A549 treated with DMSO at 1 μM for 4 hours (cell line): ENCODE measurements at places on chromosomes 1 and 21. TPM values are rescaled to one million over a fixed set of nuclear protein-coding genes. Genes with fewer than 3 reads are reported as not detected.

PTPN22 gene
- not detected in 5 replicates for total RNA-seq

SPAG17 gene
- total RNA-seq, result not detected in 5 replicates

RGL1 gene
- 0.91 to 1.1 TPM (median 0.95 TPM) in 5 replicates for total RNA-seq

KCNA3 gene
- not detected in 5 replicates for total RNA-seq

ARHGEF19 gene
- 5.1 to 7.1 TPM (median 6.6 TPM) in 5 replicates for total RNA-seq

AZIN2 gene
- 0.75 to 1.3 TPM (median 0.97 TPM) in 5 replicates for total RNA-seq

SPATA45 gene
- total RNA-seq, result 0.39 TPM in 1 of 5 replicates, not detected in the others

ZNF648 gene
- total RNA-seq, result not detected in 5 replicates

SPRR1A gene
- not detected in 5 replicates for total RNA-seq

GSTM3 gene
- total RNA-seq, result 21.7 to 33.5 TPM (median 24.4 TPM) in 5 replicates

USH2A gene
- not detected in 5 replicates for total RNA-seq

TFAP2E gene
- total RNA-seq, result 0.35 to 0.77 TPM (median 0.47 TPM) in 5 replicates

TSSK3 gene
- total RNA-seq, result 0.09 to 0.37 TPM in 2 of 5 replicates, not detected in the others

MYOG gene
- not detected in 5 replicates for total RNA-seq

ARHGAP29 gene
- 16.9 to 23.8 TPM (median 20.2 TPM) in 5 replicates for total RNA-seq

PTGFR gene
- not detected in 5 replicates for total RNA-seq

NDUFS5 gene
- total RNA-seq, result 391 to 529 TPM (median 406 TPM) in 5 replicates

C1orf116 gene
- total RNA-seq, result 2.5 to 3.4 TPM (median 3.2 TPM) in 5 replicates

SAMD13 gene
- 0.24 to 0.69 TPM (median 0.31 TPM) in 5 replicates for total RNA-seq

DR1 gene
- 28.5 to 42.7 TPM (median 37.5 TPM) in 5 replicates for total RNA-seq

SH2D5 gene
- total RNA-seq, result 13.7 to 19.2 TPM (median 16.5 TPM) in 5 replicates

MFAP2 gene
- 0.32 to 1.1 TPM (median 0.44 TPM) in 5 replicates for total RNA-seq

SELL gene
- 0.10 to 0.34 TPM (median 0.26 TPM) in 5 replicates for total RNA-seq

RHBDL2 gene
- total RNA-seq, result 1.8 to 2.7 TPM (median 2.2 TPM) in 5 replicates

MMEL1 gene
- total RNA-seq, result 0.24 to 0.37 TPM in 2 of 5 replicates, not detected in the others

TMEM52 gene
- 0.64 to 1.1 TPM (median 0.81 TPM) in 5 replicates for total RNA-seq

DNAH14 gene
- 13.2 to 18.1 TPM (median 16.3 TPM) in 5 replicates for total RNA-seq

WNT3A gene
- 0.02 to 0.05 TPM in 2 of 5 replicates, not detected in the others for total RNA-seq

KRTAP11-1 gene
- not detected in 5 replicates for total RNA-seq

PDIK1L gene
- 1.6 to 2.3 TPM (median 2.1 TPM) in 5 replicates for total RNA-seq

LRRN2 gene
- 15.3 to 20.3 TPM (median 16.6 TPM) in 5 replicates for total RNA-seq

OXCT2 gene
- 0.39 to 0.66 TPM (median 0.45 TPM) in 5 replicates for total RNA-seq

MPZ gene
- total RNA-seq, result 0.20 to 0.36 TPM (median 0.26 TPM) in 4 of 5 replicates, not detected in the other

FAM151A gene
- not detected in 5 replicates for total RNA-seq

ADAM30 gene
- not detected in 5 replicates for total RNA-seq

PGBD5 gene
- total RNA-seq, result 0.66 to 1.5 TPM (median 0.97 TPM) in 5 replicates

TPM3 gene
- 447 to 541 TPM (median 495 TPM) in 5 replicates for total RNA-seq

LDLRAD1 gene
- not detected in 5 replicates for total RNA-seq

LGR6 gene
- total RNA-seq, result 0.40 to 0.75 TPM (median 0.61 TPM) in 5 replicates

NBPF6 gene
- total RNA-seq, result not detected in 5 replicates

ACKR1 gene
- total RNA-seq, result not detected in 5 replicates

FNDC5 gene
- 0.38 to 0.75 TPM (median 0.53 TPM) in 5 replicates for total RNA-seq

MFSD2A gene
- total RNA-seq, result 4.0 to 5.9 TPM (median 4.6 TPM) in 5 replicates

WLS gene
- total RNA-seq, result 16.7 to 20.6 TPM (median 19.7 TPM) in 5 replicates

AMPD1 gene
- not detected in 5 replicates for total RNA-seq

GCSAML gene
- total RNA-seq, result not detected in 5 replicates

PDZK1 gene
- 0.56 to 1.0 TPM (median 0.70 TPM) in 5 replicates for total RNA-seq

NUDT4B gene
- total RNA-seq, result 0.43 to 3.0 TPM (median 1.2 TPM) in 5 replicates

ELAVL4 gene
- total RNA-seq, result not detected in 5 replicates

FAM3B gene
- not detected in 5 replicates for total RNA-seq

UBXN10 gene
- 0.01 TPM in 1 of 5 replicates, not detected in the others for total RNA-seq

AGMAT gene
- total RNA-seq, result 5.7 to 8.6 TPM (median 7.8 TPM) in 5 replicates

LRRC38 gene
- not detected in 5 replicates for total RNA-seq

RAB3B gene
- total RNA-seq, result 6.9 to 11.3 TPM (median 9.1 TPM) in 5 replicates

FAM78B gene
- total RNA-seq, result 0.15 to 0.38 TPM (median 0.36 TPM) in 5 replicates

GJA9 gene
- 0.05 to 0.09 TPM (median 0.08 TPM) in 3 of 5 replicates, not detected in the others for total RNA-seq

NRDC gene
- 69.6 to 87.4 TPM (median 82.0 TPM) in 5 replicates for total RNA-seq

BNIPL gene
- total RNA-seq, result 0.08 to 0.18 TPM (median 0.11 TPM) in 4 of 5 replicates, not detected in the other

TNN gene
- not detected in 5 replicates for total RNA-seq

GJC2 gene
- total RNA-seq, result 0.28 to 0.42 TPM (median 0.39 TPM) in 5 replicates
